Left ventricle myocardium superior (tissue), 1 donor: ENCODE measurements at places on chromosomes 3 and 15. TPM values are rescaled to one million over a fixed set of nuclear protein-coding genes. Genes with fewer than 3 reads are reported as not detected.
A peak's percentile ranks its signal among the peaks of the same experiment; 100 is the strongest.

The GPR171 gene
- 0.15 TPM for total RNA-seq

The ZDHHC23 gene
- total RNA-seq, result 3.4 TPM

The DLEC1 gene
- 1.1 TPM for total RNA-seq

The ADGRG7 gene
- total RNA-seq, result not detected

The CLRN1 gene
- not detected for total RNA-seq

The SAMD7 gene
- not detected for total RNA-seq

The SSUH2 gene
- total RNA-seq, result 0.57 TPM

DNA sequence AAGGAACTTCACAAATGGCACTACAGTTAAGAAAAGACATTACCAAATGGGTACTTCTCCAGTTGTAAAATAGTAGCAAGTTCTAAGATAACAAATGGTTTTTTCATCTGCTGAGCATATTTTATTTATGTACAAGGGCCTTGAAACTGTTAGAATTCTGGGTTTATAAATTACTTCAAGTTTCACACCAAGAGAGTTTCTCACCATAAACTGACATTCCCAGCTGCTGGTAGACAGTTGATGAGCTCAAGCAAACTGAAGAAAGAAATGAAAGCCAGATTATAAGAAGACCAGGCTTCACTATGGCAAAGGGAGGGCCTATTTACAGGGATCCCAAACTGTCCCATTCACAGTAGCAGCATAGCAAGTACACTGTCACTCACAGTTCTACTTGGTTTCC is 99.8 kb downstream of the DHX30 start:
- no peak for DNase-seq

GRCh38 chr3:146072061-146072460 is 88.9 kb downstream of the PLOD2 start:
- DNase-seq, result no peak

- DNase-seq, result no peak
Observed at GRCh38 chr3:89925976-89926375, 818.6 kb downstream of the EPHA3 start.

DNA sequence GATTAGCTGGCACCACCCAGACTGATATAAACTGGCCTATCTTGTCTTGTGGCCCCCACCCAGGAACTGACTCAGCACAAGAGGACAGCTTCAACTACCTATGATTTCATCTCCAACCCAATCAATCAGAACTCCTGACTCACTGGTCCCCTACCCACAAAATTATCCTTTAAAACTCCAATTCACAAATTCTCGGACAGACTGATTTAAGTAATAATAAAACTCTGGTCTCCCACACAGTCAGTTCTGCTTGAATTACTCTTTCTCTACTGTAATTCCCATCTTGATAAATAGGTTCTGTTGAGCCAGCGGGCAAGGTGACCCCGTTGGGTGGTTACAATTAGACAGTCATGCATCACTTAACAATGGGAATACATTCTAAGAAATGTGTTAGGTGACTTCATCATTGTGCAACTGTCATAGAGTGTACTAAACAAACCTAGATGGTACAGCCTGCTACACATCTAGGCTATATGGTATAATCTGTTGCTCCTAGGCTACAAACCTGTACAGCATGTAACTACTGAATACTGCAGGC is 48.1 kb upstream of the MAP4 start:
- no peak for DNase-seq

- no peak for DNase-seq
Observed at GRCh38 chr15:23913635-23914034, 226.5 kb upstream of the NDN start.

DNA sequence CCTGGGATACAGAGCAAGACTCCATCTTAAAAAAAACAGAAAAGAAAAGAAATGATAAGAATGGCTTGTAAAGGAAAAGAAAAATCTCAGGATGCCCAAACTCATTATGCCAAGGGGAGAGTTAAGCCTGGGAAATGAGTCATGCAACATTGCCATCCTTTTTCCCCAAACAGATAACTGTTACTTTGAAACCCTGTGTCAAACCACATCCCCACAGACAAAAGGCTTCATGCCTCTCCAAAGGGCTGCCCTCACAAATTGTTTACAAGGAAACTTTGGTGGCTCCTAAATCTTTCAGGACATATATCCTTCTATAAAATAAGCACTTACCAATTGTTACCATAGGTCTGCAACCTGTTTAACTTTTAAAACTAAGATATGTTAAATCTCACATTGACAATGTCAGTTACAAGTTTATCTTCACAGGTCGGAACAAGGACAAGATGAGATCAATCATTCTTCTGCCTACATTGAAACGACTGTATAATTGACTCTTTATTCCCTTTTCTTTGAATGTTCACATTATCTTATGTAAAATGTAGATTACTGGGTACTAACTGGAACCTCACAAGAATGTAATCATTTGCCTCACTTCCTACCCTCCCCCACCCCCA is 18.6 kb upstream of the SENP7 start:
- DNase-seq, result no peak

DNA sequence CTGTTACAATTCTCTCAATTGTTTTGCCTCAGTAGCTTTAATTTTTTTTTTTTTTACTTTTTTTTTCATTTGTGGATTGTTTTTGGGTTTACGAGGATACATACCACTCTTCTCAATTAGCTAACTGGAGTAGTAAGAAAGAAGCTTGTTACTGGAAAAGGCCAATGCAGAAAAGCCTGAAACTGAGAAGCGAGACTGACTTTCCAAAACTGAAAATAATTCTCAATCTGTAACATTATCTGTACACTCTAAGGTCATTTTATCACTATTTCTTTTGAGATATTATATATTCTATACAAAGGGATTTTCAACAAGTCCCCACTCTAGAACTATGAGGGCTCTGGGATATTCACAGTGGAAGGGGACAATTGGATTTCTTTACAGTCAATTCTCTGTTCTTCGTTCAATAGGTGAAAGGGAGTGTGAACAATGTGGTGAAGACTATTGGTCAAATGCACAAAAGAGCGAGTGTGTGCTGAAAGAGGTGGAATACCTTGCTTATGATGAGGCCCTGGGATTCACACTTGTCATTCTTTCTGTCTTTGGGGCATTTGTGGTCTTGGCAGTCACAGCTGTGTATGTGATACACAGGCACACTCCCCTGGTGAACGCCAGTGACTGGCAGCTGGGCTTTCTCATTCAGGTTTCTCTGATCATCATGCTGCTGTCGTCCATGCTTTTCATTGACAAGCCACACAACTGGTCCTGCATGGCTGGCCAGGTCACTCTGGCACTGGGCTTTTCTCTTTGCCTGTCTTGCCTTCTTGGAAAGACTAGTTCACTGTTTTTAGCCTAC is 83.9 kb upstream of the KCNAB1 start:
- DNase-seq, result no peak

- no peak for DNase-seq
Observed at GRCh38 chr3:150275941-150276340, 132.2 kb upstream of the TSC22D2 start.

DNA sequence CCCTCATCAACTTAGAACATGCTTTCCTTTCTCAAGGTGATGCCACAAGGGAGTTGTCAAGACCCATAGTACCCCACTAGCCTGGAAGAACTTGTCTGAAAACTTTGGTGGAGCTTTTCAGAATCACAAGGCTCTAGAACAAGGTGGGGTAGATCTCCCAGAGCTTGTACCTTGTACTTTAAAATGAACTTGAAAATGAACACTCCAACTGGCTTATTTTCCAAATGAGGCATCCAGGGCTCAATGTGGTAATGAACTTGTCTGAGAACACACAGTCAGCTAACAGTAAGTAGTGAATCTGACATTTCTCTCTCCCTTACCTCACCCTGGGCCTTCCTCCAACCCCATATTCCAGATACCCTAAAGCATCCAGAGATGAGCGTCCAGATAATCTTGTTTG is 81.8 kb upstream of the THBS1 start:
- DNase-seq, result no peak

DNA sequence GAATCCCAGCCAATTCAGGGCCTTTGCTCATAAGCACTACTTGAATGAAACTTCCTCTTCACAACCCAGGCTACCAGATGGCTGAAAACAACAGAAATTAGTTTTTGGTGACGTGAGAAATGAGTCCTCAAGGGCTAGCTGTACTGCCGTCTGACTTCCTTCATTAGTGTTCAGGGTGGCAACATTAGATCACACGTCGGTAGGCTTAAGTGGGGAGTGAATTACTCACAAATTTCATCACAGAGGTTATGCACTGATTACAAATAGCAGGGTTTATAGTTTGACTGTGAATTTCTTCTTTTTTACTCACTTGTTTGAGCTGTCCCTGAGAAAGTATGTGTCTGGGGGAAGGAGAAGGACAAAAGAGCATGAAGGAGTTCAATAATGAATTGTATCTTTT is 397.2 kb downstream of the GAP43 start:
- no peak for DNase-seq

DNA sequence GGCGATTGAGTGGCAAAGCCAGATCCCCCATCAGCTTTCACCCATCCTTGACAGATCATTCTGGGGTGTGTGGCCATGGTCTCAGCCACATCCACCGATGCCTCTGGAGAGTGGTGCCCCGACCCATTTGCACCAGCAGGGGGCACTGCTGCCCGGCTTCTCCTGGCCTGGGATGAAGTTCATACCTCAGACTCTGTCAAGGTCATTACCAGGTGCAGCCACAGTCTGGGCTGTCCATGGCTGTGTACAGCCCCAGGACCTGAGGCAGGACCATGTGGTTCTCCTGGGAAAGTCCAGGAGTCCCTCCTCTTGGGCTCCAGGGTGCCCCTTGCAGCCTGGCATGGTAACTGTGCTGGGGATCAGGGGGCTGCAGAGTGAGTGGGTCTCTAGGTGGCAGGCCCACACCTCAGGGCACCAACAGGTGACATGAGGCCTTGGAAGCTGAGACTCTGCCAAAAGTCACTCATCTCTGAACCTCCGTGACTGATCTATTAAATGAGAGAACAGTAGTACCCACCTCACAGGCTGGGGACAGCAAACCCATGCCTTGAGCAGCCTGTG is 67.2 kb downstream of the CACNA2D2 start:
- DNase-seq, result peak; percentile 82

DNA sequence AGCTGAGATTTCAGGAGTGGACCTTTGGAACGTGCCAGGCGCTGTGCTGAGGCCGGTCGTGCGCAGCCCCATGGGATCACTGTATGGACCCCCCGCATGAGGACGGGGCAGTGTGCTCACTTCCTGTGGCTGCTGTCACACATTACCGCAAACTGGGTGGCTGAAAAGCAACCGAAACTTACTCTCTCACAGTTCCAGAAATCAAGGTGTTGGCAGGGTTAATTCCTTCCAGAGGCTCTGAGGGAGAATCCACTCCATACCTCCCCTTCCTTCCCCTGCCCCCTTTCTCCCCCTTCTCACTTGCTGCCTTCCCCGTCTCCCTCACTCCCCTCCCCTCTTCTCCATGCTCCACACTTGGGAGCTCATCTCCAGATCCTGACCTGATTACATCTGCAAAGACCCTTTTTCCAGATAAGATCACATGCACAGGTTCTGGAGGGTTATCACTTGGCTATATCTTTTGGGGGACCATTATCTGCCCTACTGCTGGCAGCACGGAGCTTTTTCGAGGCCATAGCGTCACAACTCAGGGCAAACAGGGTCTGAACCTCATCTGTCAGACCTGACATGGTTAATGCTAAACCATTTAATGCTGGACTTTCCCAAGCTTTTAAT is 41.2 kb downstream of the KLF13 start:
- DNase-seq, result peak; percentile 55

DNA sequence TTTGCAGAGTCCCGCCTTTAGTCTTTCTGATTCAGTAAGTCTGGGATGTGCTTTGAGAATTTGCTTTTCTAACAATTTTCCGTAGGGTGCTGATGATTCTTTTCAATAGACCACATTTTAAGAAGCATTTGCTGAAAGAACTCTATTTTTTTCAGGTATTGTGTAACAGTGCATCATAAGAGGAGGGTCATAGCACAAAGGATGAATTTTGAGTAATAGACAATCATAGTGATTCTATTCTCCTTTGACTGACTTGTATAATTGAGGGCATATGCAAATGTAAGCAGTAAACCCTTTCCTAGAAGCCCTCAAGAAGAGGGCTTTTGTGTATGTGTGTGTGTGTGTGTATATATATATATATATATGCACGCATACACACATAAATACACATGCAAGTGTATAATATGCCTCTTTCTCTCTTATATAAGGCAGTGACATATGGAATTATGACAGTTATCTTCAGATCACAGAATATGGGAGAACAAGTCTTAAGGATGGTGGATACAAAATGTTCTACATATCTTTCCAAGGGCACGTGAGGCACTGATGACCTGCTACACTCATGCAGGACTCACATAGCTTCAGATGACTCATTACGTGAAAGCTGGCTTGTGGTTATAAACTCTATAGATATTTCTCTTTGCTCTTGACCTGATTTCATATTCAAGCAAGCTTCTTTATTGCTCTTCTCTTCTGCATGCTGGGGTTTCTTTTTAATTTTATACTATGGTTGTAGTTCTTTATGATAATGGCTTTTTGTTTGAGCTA is 6.5 kb upstream of the PLSCR1 start:
- no peak for DNase-seq

- DNase-seq, result no peak
Observed at GRCh38 chr3:62375655-62376453, 2.5 kb upstream of the FEZF2 start.

DNA sequence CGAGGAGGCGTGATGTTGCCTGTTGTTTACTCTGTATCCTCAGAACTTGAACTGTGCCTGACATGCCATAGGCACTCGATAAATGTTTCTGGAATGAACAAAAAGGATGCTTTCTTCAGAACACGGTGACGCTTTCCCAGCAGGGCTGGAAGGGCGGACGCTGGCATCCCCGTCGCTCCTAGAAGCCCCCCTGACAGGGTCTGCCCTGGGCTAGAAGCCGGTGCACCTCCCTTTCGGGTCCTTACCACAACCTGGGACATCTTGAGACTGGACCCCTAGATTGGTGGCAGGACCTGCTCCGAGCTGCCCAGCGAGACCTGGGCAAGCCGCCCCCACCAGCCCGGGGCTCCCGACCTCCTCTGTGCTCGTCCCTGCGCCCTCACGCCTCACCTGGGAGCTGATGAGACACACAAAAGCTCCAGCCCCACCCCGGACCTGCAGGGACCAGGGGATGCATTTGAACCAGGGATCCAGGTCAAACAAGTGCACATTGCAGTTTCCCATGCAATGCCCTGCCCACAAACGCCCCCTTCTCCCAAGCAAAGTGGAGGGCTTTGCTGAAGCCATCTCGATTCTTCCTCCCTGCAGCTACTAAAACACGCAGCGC is 131.2 kb upstream of the MEF2A start:
- DNase-seq, result no peak

DNA sequence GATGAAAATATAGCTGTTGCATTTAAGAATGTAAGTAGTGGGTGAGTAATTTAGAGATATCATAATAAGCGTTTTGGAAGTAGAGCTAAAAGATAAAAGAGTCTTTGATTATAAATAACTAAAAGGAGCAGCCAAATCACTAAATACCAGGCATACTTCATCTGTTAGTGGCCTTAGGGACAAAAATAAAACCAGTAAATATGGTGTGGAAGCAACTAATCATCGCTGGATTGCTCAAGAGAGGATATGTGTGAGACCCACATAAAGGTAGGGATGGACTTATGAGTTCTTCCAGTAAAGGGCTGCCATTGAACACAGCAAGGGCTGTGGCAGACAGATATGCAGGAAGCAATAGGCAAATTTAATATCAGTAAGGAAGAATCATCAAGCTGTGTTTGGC is 356.2 kb downstream of the CNTN4 start:
- no peak for DNase-seq

GRCh38 chr3:177141899-177142646 is 55.2 kb downstream of the TBL1XR1 start:
- no peak for DNase-seq
